ENCODE measurements at places on chromosomes 12 and 14.

DNA sequence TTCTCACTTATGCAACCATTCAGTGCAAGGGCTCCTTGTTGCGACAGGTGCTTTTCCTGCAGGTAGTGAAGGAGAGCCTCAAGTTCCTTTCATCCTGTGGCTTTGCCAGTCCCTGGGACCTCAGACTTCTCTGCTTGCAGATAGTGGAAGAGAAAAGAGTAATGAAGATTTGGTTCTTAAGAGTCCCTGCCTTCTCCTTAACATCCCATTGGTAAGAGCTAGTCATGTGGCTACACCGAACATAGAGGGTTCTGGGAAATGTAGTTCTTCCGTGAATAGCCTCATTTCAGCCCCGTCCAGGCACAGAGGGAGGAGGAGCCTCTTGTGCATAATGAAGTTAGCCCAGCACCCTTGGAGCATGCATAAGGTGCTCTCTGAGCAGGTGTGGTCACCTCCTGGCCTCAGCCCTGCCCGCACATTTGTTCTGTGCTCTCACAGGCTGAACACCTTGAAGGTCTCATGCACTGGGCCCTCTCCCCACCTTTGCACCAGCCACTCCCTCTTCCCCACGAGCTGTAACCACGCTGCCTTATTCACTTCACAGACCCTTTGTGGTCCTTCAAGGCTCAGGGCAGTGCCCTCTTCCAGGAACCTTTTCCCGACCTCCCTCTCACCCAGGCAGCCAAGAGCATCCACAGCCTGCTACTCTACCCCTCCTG, 134.0 kb downstream of the BCL11B start:
- no peaks in the 10 kb centered on the region for H3K27me3 ChIP-seq
- no peak overlapping the region for H3K4me3 ChIP-seq
- no peaks in the 10 kb centered on the region for H3K36me3 ChIP-seq
- DNase-seq = no peak

DNA sequence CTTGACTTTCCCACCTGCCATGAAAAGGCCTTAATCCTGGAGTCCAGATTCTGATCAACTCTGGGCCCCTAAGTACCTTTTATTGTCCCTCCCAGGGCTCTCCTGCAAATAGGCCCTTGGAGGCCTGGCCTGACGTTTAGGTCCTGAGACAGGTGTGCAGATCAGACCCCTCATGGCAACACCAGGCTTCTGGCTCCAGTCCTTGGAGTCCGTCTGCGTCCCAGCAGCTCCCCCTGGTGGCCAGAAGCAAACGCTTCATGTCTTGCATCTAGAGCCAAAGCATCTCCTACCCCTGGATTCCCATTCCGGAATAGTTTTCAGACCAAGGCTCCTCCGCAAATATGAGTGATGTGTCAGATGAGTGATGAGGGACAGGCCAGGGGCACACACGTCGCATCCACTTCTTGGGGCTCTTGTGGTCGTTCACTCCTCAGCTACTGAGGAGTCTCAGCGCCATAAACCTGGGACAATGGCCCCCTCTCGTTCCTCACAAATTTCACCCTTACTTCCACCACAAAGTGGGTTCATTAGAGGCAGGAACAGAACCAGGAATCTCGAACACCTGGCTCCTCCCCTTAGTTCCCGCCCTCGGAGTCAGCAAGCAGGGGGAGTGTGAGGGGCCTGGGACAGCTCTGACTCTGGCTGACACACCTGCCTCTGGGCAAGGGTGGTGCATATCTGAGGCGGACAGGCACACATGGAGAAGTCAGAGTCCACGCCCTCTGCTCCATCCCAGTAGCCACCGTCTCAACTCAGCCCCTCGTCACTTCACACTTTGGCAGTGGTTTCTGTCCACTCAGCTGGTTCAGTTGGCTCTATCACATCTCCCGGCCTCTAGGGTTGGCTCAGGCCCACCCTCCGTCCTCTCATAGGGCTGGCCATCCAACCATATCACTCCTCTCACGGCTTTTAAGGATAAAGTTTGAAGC, 77.9 kb upstream of the PWP1 start:
- H3K4me3 ChIP-seq = no peak overlapping the region
- no peaks in the 10 kb centered on the region for H3K36me3 ChIP-seq
- DNase-seq = peak; percentile 80
- H3K27me3 ChIP-seq = no peaks in the 10 kb centered on the region
- no peak overlapping the region for H3K27ac ChIP-seq

DNA sequence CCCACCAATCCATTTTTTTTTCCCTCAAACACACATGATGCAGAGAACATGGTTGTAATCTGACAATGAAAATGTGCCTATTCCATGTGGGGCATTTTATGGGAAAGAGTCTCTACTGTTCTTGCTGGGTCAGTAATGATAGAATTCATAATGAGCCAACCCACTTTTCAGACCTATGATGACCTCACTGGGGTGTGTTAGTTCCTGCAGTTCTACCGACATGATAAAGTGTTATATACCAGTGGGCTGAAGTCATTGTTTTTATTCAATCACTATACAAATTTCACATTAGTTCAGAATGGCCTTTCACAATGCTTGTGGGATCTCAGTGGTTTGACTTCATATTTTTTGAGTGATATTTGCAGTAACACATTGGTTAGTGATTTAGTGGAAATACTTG, 47.5 kb downstream of the PPFIBP1 start:
- no peak overlapping the region for H3K4me3 ChIP-seq
- no peak overlapping the region for H3K27ac ChIP-seq
- H3K27me3 ChIP-seq = no peaks in the 10 kb centered on the region
- peaks cover 3% of the 10 kb centered on the region for H3K36me3 ChIP-seq
- peaks cover 4% of the 10 kb centered on the region for H3K4me1 ChIP-seq

GRCh38 chr14:44662250-44662891, 155.3 kb upstream of the FSCB start:
- no peaks in the 10 kb centered on the region for H3K27me3 ChIP-seq
- no peaks in the 10 kb centered on the region for H3K36me3 ChIP-seq
- no peaks in the 10 kb centered on the region for H3K4me1 ChIP-seq
- no peak overlapping the region for H3K27ac ChIP-seq

DNA sequence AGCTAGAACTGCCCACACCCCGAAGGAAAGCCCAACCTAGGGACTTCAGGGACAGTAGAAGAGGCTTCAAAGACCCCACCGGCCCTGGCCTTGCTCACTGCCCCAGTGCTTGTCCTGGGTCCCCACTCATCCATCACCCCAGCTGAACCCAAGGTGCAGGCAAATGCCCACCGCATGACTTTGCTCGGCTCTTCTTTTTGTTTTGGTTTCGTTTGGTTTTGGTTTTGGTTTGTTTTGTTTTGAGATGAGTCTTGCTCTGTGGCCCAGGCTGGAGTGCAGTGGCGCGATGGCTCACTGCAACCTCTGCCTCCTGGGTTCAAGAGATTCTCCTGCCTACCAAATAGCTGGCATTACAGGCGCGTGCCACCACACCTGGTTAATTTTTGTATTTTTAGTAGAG, 9.0 kb downstream of the CCDC85C start:
- no peaks in the 10 kb centered on the region for H3K36me3 ChIP-seq
- no peak for DNase-seq
- H3K27me3 ChIP-seq = no peaks in the 10 kb centered on the region
- H3K4me1 ChIP-seq = peaks cover 14% of the 10 kb centered on the region
- H3K27ac ChIP-seq = no peak overlapping the region

- H3K27ac ChIP-seq = no peak overlapping the region
- no peaks in the 10 kb centered on the region for H3K27me3 ChIP-seq
- peaks cover 20% of the 10 kb centered on the region for H3K36me3 ChIP-seq
- peaks cover 7% of the 10 kb centered on the region for H3K4me1 ChIP-seq
- no peak for DNase-seq
- H3K4me3 ChIP-seq = no peak overlapping the region
These were observed 31.4 kb downstream of the PSMC1 start for GRCh38 chr14:90287791-90288190.

DNA sequence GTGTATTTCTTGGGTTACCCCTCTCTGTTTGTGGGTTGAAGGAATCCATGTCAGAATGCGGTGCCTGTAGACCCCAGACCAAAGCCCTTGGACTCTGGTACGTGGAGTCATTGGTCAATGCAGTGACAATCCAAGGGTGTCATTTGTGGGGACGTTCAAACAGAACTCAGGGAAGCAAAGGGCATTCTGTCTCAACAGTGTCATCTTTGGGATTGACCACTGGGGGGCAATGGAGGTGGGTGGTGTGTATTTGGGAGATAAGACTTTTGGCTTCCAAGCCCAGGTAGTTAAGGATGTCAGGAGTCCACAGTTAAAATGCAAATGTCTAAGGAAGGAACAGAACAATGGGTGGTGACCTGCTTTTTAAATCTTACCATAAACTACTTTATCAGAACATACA, 54.6 kb upstream of the CCDC175 start:
- no peak overlapping the region for H3K4me3 ChIP-seq
- no peaks in the 10 kb centered on the region for H3K36me3 ChIP-seq
- H3K27ac ChIP-seq = no peak overlapping the region
- no peaks in the 10 kb centered on the region for H3K4me1 ChIP-seq
- DNase-seq = peak; percentile 34

DNA sequence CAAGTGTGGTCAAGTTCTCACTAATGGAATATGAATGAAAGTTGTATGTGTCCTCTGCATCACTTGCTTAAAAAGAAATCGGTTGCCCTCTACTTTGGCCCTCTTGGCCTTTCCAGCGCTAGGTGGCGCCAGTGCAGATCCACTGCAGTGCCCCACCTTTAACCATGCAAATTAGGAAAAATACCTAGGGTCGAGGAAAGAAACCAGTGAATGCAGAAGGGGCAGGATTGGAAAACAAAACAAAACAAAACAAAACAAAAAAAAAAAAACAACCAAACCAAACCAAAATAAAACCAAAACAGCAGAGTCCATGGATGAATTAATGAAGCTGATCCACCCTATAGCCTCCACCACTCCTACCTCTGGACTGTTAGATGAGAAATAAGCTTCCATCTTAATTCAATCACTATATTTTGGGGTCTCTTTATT, 12.9 kb upstream of the NEMF start:
- no peaks in the 10 kb centered on the region for H3K27me3 ChIP-seq
- H3K4me1 ChIP-seq = peaks cover 3% of the 10 kb centered on the region
- H3K4me3 ChIP-seq = no peak overlapping the region
- no peak overlapping the region for H3K27ac ChIP-seq
- no peaks in the 10 kb centered on the region for H3K36me3 ChIP-seq

DNA sequence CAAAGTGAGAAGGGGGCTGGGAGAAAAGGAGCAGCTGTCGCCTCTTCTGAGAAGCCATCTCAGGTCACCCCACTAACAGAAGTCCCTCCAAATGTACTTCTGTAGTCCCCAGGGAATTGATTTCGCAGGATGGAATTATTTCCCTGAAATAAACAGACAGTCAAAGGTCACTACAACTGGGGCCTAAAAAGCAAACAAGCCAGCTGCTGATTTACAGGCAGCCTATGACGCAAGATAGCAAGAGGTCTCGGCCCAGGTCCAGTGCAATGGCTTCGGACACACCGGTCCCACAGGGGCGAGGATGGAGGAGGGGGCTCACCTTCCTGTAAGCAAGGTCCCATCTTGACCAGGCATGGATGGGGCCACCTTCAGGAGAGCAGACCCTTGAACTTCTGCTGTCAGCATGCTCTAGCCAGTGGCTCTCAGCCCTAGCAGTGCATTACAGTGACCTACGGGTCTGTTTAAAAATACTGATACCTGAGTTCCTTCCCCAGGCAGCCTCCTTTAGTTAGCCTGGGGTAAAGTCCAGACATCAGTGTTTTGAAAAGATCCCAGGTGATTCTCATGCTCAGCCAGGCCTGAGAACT, 18.1 kb downstream of the NUAK1 start:
- peaks cover 15% of the 10 kb centered on the region for H3K36me3 ChIP-seq
- H3K27ac ChIP-seq = peak overlapping the region; percentile 33
- peaks cover 23% of the 10 kb centered on the region for H3K4me1 ChIP-seq
- no peak for DNase-seq

- no peak overlapping the region for H3K4me3 ChIP-seq
- H3K4me1 ChIP-seq = peaks cover 3% of the 10 kb centered on the region
- H3K36me3 ChIP-seq = no peaks in the 10 kb centered on the region
- no peaks in the 10 kb centered on the region for H3K27me3 ChIP-seq
These were observed 254.6 kb downstream of the C12orf75 start for GRCh38 chr12:105585107-105585506.

- no peak overlapping the region for H3K4me3 ChIP-seq
- DNase-seq = no peak
- H3K27ac ChIP-seq = peak overlapping the region; percentile 2
- no peaks in the 10 kb centered on the region for H3K27me3 ChIP-seq
- no peaks in the 10 kb centered on the region for H3K36me3 ChIP-seq
- peaks cover 8% of the 10 kb centered on the region for H3K4me1 ChIP-seq
These were observed 174.0 kb upstream of the NTF3 start for GRCh38 chr12:5257763-5258495.

DNA sequence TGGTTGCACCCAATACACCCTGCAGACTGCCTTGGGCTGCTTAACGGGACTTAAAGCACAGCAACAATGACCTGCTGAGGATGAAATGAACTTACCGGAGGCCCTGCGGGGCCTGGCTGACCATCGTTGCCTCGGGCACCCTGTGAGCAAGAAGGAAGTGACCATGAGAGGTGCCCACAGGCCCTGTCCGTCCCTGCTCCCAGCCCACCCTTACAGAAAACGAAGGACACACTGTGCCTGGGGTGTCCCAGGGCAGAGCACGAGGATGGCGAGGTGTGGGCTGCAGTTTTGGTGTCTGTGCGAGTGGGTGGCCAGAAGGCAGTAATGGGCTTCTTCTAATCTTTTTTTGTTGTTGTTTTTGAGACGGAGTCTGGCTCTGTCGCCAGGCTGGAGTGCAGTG, 14.6 kb downstream of the COL2A1 start:
- H3K27me3 ChIP-seq = no peaks in the 10 kb centered on the region
- no peak overlapping the region for H3K4me3 ChIP-seq
- peaks cover 52% of the 10 kb centered on the region for H3K36me3 ChIP-seq

DNA sequence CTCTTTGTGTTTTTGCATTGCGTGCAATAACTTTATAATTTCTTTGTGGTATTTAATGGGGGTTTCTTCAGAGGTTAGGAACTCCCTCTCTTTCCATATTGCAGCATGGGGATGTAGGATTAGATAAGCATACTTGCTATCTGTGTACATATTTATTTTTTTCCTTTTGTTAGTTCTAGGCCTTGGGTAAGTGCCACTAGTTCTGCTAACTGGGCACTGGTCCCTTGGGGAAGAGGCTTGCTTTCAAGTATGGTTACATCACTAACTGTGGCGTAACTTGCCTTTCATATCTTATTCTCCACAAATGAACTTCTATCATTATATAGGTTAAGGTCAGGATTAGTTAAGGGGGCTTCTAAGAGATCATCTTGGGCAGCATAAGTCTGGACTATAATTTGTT, 31.5 kb upstream of the SLCO1B3 start:
- no peaks in the 10 kb centered on the region for H3K4me1 ChIP-seq
- DNase-seq = no peak
- no peak overlapping the region for H3K27ac ChIP-seq
- H3K36me3 ChIP-seq = no peaks in the 10 kb centered on the region
- H3K27me3 ChIP-seq = no peaks in the 10 kb centered on the region

GRCh38 chr14:77469539-77469938, 11.6 kb downstream of the AHSA1 start:
- DNase-seq = peak; percentile 61
- no peaks in the 10 kb centered on the region for H3K27me3 ChIP-seq
- H3K27ac ChIP-seq = no peak overlapping the region
- peaks cover 24% of the 10 kb centered on the region for H3K36me3 ChIP-seq

Data from trophoblast cell (in vitro differentiated cells and primary cell).